Cortex of kidney (tissue), 1 donor: ENCODE measurements at places on chromosomes 11 and 22.

DNA sequence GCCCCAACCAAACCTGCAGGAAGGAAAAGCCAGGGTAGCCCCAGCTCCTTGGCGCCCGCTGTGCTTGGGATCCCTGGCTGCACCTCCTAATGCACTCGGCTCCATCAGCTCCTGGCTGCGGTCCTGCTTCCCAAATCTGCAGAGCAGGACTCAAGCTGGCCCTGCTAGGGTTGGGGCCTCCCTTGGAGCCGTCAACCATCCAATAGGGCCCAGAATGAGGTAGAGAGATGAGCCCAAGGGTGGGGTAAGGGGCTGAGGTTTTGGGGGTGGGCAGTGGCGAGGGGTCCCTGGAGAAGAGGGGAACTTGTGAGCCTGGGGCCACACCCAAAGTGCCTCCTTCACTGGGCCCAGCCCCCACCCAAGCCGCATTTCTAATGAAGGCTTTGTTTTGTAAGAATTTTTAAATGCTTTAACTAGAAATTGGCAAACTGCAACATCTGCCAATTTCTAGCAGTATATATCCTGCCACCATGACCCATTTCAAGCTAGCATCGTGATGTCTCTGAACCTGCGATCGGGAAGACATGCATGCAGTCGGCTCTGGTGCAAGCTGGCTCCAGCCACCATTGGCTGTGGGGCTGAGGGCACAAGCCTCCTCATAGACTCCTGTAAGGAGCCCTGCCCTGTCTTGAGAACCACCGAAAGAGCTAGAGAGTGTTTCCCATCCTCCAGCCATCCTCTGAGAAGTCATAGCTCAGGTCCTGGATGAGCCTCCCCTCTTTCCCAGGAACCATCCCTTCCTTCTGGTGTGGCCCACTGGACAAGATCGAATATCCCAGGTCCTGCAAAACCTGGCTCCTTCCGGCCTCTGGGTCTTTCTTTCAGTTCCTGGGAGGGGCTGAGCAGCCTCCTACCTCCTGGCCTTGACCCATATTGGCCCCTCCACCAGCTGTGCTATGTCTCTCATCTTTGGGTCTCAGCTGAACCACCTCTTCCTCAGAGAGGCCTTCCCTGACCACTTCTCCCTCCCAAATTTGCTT, 15.5 kb downstream of the C1QTNF6 start:
- no peak for DNase-seq

- no peak for DNase-seq
These were observed 1071.4 kb downstream of the JRKL start for GRCh38 chr11:97461044-97461880.

GRCh38 chr11:60703374-60703773, 4.0 kb downstream of the MS4A8 start:
- DNase-seq: no peak

DNA sequence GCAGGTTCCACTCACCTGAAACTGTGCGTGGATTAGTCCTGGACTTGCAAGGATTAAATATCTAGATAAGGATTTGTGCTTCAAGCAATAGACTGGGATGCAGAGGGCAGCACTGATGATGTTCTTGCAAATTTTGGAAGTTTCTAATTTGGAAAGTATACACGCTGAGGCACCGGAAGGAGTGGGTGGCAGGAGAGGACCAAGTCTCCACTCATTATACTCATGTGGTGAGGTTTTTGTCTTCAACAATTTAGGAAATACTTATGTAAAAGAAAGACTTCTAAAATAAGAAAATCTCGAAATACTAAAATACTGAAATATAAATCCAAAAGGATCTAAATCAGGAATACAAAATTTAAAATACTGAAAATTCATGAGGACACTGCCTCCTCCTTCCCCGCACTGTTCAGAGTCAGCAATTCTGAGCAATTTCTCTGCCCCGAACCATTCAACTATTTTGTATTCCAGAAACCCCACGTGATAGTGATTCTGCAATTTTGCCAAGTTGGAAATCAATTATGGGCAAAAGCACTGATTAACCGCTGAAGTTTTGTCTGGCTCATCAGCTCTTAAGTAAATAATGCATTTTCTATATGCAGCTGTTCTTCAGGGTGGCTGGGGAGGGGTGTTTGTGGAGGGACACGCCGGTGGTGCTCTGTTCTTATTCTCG, 47.0 kb upstream of the CLMP start:
- no peak for DNase-seq

DNA sequence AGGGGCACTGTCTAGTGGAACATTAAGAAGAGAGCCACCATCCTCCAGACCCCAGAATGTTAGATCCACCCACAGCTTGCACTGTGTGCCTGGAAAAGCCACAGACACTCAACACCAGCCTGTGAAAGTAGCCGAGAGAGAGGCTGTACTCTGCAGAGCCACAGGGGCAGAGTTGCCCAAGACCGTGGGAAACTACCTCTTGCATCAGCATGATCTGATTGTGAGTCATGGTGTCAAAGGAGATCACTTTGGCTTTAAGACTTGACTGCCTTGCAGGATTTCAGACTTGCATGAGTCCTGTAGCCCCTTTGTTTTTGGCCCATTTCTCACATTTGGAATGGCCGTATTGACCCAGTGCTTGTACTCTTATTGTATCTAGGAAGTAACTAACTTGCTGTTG, 115.9 kb upstream of the CCDC179 start:
- DNase-seq: no peak

DNA sequence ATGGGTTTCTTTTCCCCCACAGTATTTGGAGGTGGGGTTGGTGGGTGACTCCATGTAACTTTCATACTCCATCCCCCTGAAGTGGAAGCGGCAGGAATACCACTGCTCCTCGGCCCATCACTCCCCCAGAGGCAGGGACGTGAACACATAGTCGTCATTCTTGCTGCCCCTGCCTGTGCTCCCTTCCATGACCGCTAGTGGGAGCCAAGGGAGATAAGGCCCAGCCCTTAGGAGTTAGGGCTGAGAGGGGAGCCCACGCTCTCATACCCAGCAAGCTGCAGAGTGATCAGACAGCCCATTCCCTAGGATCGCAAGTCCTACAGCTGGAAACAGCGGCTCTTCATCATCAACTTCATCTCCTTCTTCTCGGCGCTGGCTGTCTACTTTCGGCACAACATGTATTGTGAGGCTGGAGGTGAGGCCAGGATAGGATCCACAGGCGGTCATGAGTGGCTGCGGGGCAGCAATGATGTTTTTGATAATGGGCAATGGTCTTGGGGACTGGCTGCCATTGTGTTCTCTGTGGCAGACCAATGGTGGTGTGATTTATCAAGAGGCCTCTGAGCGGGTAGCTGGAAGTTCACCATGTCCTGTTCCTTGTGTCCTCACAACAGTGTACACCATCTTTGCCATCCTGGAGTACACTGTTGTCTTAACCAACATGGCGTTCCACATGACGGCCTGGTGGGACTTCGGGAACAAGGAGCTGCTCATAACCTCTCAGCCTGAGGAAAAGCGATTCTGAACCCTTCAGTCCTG, 15.9 kb downstream of the RHOG start:
- DNase-seq: no peak

GRCh38 chr11:126738295-126739031, 262.1 kb downstream of the KIRREL3 start:
- DNase-seq: no peak

- no peak for DNase-seq
These were observed 25.6 kb downstream of the MN1 start for GRCh38 chr22:27775758-27776649.

- no peak for DNase-seq
These were observed at the start of gene MSANTD2 for GRCh38 chr11:124800226-124800929. Gene MSANTD2 (minus strand): TSS chr11:124800406. CDS start chr11:124800380, 26 bp downstream.

DNA sequence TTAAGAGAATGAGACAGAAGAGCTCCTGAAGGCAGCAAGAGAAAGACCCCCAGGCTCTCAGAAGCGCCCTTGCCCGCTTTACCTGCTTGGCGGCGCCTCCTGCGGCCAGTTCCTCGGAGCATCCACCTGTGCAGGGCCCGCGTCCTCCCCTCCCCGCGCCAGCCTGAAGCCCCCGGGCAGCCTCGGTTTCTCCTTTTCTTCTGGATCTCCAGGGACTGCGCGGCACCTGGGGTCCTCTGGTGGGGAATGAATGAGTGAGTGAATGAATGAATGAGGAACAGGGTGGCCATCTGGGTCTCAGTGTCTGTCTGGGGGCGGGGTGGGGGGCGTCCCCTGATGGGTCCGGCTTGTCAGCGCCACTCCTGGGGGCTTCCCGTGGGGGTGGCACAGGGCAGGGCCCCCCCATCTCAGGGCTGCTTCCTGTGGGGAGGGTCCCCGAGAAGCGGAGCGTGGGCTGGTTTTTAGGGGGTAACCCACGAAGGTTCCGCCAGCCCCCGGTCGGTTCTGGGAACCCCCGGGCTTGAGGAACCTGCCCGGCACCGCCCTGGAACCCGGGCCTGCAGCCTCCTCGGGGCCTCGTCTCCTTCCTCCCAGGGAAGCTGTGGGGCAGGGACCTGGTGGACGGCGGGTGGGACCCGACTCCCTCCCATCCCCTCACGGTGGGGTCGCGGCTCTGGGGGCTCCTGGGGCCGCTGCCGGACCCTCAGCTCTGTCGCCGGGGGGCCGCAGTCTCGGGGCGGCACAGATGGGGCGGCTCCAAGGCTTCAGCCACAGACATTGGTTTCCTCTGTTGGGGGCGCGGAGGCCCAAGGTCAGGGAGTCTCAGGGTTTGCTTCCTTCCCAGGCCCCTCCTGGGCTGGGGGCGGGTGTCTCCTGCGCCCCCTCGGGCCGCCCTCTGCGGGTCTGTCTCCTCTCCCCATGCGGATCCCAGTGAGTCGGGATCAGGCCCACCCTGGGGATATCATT, 8.3 kb upstream of the KRTAP5-7 start:
- no peak for DNase-seq

DNA sequence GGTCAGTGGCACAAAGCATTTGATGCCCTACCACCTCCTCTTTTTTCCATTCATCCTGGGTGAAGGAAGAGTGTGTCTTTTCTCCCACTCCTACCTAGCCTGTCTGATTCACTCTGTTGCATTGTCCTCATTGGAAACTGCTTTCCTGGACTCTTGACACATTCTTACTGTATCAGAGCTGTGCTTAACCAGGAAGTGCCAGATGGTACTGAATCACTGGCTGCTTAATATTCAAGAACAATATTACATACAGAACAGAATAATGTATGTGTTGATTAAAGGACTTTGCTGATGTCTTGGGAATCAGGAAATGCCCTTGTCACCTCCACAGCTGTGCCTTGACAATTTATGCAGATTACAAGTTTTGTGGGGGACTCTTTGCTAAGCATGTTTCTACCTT, 44.4 kb downstream of the SVIP start:
- no peak for DNase-seq

GRCh38 chr22:45157907-45158306, 5.8 kb upstream of the NUP50 start:
- DNase-seq: no peak

DNA sequence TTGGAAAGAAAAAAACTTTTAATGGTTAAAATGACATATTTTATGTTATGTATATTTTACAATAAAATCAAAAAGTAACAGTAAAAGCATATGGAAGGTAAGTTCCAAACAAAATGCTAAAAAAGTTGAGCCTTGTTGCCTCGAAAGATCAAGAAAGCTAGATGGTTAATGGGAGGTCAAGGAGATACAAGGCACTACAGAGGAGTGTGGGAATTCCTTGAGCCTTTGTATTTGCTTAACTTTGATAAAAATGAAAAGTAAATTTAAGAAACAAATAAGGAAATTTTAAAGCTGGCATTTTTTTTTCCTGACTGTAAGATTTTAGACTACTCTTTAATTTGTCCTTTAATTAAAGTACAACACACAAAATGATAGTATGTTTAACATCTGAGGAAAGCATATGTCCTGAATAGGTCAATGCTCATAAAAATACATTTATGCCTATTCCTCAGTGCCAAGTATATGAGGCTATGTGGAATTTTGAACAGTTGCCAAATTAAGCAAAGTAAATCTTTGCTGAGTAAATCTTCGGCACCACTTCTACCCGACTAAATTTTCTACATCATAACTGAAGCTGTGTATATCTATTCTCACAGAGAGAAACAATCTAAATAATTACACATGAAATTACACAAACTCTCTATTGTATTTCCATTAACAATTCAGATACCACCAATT, 108.8 kb downstream of the TTC28 start:
- no peak for DNase-seq

- no peak for DNase-seq
These were observed 53.9 kb upstream of the PHOX2A start for GRCh38 chr11:72297828-72298227.

GRCh38 chr22:35418731-35419130, 18.8 kb downstream of the MCM5 start:
- DNase-seq: no peak

DNA sequence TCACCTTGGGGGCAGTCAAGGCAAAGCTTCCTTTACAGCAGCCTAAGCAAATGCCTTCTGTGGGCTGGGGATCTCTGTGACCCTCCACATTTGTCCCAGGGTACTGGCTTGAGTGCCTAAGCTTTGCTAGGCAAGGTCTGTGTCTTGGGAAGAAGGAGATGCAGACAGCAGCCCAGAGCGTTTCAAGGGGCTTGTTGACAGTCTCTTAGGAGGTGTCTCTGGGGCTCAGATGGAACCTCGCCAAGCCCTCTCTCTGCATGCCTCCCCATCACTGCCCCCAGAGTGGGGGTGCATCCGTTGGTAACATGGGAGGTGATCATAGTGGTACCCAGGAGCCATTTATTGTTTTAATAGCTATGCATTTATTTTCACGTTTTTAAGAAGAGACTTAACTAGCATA, 29.1 kb upstream of the TMPRSS4 start:
- DNase-seq: no peak

DNA sequence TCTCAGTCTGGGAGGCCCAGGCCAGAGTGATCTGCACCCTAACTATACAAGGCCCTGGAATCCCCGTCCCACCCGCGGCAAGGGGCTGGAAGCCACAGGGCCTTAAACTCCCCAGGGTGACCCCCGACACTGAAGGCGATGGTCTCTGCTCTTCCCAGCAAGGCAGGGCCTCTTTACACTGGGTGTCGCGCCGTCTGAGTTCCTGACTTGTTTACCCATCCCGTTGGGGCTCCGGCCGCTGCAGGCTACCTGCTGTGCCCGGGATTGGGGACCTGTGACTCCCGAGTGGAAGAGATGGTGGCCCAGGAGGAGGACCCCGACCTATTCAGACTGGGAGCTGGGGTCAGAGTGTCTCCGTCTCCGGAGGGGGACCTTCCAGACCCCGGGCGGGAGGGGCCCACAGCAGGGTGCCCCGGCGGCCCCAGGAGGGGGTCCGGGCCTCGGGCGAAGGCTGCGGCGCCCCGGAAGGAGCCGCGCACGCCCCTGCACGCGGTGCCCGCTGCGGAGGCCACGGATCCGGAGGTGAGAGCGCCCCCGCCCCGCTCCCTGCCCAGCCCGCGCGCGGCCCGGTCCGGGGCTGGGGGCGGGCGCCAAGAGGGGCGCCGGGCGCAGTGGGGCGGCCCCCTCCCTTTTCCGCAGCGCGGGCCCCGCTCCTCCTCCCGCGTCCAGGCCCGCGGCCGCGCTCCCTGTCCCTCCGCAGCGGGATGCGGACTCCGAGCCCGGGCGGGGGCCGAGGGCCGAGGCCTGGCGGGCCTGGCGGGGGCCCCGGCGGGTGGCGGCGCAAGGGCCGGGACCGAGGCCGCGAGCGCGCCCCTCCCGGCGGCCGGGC, 560 bp upstream of the MPPED1 start:
- DNase-seq: no peak

GRCh38 chr22:41478891-41479521, 10.1 kb downstream of the ACO2 start:
- DNase-seq: no peak

GRCh38 chr22:19760058-19760950, at the start of gene TBX1:
Gene TBX1 (plus strand): TSS chr22:19760778. CDS start chr22:19760844, 66 bp downstream.
- no peak for DNase-seq

- no peak for DNase-seq
These were observed 27.2 kb upstream of the PAMR1 start for GRCh38 chr11:35552616-35553015.

GRCh38 chr22:27137871-27138337, 480.5 kb downstream of the MIAT start:
- DNase-seq: no peak

- DNase-seq: no peak
These were observed 29.0 kb downstream of the LAYN start for GRCh38 chr11:111569476-111569875.
